ENCODE measurements at places on chromosomes 16 and 17.

DNA sequence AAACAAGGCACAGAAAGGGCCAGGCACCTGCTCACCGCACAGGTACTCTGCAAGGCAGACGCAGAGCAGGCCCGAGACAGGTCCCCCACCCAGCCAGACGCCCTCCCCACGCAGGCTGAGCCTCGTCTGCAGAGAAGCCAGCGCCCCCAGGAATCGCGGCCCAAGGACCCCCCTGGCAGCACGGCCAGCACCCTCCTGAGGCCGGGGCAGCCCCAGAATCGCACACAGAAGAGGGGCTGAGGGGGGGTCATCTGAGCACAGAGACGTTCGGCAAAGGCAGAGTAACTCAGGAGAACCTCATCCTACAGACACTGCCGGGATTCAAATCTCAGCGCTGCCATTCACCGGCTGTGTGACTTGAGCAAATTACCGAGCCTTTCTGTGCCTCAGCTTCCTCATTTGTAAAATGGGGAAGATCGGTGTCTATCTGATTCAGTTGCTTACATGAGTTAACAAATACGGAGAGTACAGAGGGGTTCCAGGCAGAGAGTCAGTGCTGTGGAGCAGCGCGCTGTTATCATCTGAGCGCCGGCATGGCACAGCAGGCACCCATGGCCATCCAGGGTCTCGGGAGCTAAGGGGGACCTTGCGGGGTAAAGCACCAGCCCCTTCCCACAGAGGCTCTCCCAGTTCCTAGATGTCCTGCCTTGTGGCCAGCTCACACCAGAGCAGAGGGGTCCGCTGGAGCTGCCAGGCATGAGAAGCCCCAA lies 10.4 kb downstream of the EMC6 start:
- no peak for DNase-seq

- peak; percentile 57 for DNase-seq
These were observed at the start of gene GPRC5B for GRCh38 chr16:19884611-19885450. GPRC5B (minus strand) TSS chr16:19884848; CDS start chr16:19872845, 12,003 bp downstream.

DNA sequence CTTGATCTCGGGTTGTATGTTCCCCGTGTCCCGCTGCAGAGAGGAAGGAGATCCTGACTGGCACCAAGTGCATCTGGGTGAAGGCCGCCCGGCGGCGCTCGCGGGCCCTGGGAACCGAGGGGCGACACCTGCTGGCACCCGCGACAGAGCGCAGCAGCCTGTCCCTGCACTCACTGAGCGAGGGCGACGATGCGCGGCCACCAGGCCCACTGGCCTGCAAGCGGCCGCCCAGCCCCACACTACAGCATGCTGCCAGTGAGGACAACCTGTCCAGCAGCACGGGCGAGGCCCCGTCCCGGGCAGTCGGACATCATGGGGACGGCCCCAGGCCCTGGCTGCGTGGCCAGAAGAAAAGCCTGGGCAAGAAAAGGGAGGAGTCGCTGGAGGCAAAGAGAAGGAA lies 7.5 kb downstream of the BTBD17 start:
- DNase-seq, result no peak

DNA sequence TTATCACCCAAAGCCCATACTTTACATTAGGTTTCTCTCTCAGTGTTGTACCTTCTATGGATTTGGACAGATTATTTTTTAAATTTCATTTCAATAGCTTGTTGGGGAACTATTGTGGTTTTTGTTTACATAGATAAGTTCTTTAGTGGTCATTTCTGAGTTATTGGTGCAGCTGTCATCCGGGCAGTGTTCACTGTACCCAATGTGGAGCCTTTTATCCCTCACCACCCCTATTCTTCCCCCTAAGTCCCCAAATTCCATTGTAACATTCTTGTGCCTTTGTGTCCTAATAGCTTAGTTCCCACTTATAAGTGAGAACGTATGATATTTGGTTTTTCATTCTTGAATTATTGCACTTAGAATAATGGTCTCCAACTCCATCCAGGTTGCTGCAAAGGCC lies 57.5 kb downstream of the SLFN11 start:
- DNase-seq, result no peak

DNA sequence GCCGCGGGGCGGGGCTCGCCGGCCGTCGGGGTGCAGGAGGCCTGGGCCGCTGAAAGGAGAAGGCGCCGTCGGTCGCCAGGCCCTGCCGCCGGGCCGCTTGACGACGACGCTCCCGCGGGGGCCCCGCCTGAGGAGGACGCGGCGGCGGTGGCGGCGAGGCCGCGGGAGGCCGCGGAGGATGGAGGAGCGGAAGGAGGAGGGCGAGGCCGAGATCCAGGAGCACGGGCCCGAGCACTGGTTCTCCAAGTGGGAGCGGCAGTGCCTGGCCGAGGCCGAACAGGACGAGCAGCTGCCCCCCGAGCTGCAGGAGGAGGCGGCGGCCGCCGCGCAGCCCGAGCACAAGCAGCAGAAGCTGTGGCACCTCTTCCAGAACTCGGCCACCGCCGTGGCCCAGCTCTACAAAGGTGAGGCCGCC lies 430 bp downstream of the HAPSTR1 start:
- no peak for DNase-seq

DNA sequence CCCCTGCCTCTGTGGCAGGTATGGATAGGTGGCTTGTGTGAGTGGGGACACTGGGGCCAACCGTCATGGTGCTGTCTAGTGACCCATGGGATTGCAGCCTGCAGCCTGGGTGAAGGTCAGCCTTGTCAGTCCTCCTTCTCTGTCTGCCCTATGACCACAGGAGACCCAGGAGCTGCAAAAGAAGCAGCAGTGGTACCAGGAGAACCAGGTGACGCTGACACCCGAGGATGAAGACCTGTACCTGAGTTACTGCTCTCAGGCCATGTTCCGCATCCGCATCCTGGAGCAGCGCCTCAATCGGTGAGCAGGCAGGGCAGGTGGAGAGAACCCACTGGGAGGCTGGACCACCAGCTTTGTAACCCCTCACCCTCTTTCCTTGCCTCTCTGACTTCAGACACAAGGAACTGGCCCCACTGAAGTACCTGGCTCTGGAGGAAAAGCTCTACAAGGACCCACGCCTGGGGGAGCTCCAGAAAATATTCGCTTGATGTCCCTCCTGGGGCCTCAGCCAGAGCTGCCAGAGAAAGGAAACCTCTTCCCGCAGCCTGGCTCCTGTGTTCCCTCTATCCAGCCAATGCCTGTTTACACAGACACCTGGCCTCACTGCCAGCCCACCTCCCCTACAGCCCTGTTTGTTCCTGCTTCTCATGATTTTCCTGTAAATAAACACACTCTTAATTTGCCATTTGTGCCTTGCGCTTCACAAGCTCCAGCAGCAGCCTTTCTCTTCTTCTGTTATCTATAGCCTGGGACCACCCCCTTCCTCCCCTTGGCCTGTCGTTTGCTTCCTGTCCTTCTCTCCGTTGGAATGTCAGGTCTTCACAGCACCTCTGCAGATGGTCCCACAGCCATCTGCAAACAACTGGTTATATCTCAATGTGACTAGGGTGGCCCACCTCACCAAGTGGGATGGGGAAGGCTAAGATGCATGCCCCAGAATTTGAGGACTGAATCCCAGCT lies 4.5 kb upstream of the KATNB1 start:
- DNase-seq, result no peak

DNA sequence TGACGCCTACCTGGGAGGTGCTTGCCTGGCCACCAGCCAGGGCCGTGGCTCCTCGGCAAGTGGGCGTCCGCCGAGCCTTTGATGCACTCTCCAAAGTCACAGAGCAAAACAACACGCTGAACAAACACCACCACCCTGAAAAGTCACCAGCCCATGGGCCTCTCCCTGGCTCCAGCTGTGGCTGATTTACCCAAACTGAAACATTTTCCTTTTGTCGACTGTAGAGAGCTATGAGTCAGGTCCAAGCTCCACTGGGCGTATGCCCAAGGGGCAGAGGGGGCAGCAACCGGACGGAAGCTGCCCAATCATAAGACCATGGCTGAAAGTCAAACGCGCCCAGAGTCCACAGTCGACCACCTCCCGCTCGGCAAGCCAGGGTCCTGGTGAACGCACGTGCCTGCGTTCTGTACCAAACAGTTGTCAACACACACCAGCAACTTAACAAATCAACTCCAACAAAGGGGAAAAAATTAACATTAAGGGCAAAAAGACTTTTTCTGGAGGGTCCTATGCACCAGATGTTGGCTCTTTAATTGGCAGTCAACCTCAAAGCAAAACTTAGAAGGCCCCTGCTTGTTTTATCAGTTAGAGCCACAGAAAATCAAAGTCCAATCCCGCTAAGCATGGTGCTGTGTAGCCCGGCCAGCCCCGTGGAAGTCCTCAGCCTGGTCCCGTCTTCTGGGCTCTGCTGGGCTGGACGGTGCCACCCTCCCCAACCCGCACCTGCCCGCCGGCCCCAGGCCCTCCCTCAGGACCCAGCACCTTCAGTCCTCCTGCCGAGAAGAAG lies 47.3 kb downstream of the TBC1D16 start:
- peak; percentile 64 for DNase-seq

- no peak for DNase-seq
These were observed 43.4 kb downstream of the ZNF276 start for GRCh38 chr16:89764711-89765201.

- DNase-seq, result no peak
These were observed 16.0 kb downstream of the TRIM25 start for GRCh38 chr17:56897646-56898424.
